ENCODE measurements at places on chromosomes 1 and 21. TPM values are rescaled to one million over a fixed set of nuclear protein-coding genes. Genes with fewer than 3 reads are reported as not detected.

CYP2J2 gene
- total RNA-seq, result not detected

GGPS1 gene
- total RNA-seq, result 27.0 TPM

IFNAR1 gene
- 20.7 TPM for total RNA-seq

RHD gene
- total RNA-seq, result not detected

TNNT2 gene
- not detected for total RNA-seq

OR2L2 gene
- not detected for total RNA-seq

CAP1 gene
- total RNA-seq, result 536 TPM

LENEP gene
- not detected for total RNA-seq

BECN2 gene
- not detected for total RNA-seq

NVL gene
- 22.8 TPM for total RNA-seq

RNF186 gene
- total RNA-seq, result not detected

KRTAP10-10 gene
- not detected for total RNA-seq

TCP10L gene
- total RNA-seq, result not detected
